ENCODE measurements at places on chromosomes 16 and 17.

DNA sequence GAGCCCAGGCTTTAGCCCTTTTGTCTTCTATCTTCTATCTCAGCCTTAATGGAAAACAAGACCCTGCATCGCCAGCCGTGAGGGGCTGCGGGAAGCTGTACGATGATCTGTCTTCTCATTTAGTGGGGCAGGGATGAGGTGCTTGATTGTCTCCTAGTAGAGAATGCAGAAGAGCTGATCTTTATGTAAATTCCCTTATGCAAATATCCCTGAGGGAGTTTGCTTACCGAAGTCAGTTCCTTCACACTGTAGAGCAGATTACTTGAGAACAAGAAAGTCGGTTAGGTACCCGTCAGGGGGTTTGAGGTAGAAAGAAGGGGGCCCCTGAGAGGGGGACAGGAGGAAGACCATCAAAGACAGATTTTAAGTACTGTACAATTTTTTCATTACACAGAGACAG, 66.2 kb downstream of the IRF8 start:
- no peak for DNase-seq

GRCh38 chr17:73194514-73195222, 1.8 kb downstream of the COG1 start:
- DNase-seq, result no peak

DNA sequence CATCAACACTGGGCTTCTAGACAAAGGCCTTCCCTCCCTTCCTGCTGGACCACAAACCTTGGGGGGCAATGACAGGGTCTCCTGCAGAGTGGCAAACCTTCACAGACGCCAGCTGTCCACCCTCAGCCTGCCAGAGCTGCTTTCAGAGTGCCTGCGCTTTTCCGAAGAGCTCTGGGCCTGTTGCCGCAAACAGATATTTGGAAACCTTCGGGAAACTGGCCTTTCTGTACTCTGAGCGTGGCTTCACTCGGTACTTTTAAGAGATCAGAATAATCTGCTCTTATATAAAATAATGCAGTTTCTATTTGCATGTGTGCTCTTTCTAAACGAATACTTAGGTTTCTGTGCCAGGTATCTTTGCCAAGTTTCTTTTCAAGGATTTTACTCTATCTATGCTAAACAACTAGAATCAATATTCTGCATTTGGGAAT, 152.1 kb upstream of the CHMP6 start:
- DNase-seq, result no peak

DNA sequence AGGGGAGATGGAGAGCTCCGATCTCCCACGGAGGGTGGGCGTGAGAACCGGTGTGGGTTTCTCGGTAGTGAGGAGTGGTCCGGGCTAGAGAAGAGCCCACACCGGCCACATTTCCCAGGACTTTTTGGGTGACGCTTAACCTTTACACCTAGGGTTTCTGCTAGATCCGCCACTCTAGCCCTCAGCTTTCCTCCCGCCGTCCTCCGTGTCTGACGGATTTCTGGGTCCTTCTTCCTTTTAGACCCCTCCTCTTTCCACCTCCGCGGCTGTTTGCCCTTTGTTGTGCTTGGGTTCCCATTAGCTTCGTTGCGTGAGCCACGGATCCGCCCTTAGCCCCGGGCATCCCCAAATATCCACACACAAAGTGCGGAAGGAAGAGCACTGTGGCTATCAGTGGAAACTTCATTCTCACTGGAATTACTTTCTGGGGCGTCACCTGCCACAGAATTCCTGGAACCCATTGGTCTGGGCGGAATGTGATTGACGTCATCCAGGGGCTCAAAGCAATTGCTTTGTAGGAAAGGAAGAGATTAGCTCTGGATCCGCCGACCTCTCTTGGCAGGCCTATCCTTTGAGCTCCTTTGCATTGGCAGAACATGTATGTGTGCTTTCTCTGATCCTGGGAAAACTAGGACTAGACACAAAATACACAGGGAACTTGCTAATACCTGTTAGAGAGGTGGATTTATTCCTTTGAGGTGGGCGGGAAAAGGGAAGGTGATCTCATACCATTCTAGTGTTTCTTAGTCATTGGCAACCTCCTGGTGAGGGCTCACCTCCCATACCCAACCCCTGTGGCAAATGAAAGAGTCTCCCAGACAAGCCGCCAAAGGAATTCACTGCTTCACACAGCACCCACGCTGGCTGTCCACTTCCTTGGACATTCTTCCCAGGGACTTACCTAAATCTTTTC, 654 bp downstream of the TNFAIP1 start:
- peak; percentile 85 for DNase-seq

Data from heart right ventricle (tissue), 16 donors.